Right atrium auricular region (tissue), 2 donors: ENCODE measurements at places on chromosomes 11 and 22. TPM values are rescaled to one million over a fixed set of nuclear protein-coding genes. Genes with fewer than 3 reads are reported as not detected.

DNA sequence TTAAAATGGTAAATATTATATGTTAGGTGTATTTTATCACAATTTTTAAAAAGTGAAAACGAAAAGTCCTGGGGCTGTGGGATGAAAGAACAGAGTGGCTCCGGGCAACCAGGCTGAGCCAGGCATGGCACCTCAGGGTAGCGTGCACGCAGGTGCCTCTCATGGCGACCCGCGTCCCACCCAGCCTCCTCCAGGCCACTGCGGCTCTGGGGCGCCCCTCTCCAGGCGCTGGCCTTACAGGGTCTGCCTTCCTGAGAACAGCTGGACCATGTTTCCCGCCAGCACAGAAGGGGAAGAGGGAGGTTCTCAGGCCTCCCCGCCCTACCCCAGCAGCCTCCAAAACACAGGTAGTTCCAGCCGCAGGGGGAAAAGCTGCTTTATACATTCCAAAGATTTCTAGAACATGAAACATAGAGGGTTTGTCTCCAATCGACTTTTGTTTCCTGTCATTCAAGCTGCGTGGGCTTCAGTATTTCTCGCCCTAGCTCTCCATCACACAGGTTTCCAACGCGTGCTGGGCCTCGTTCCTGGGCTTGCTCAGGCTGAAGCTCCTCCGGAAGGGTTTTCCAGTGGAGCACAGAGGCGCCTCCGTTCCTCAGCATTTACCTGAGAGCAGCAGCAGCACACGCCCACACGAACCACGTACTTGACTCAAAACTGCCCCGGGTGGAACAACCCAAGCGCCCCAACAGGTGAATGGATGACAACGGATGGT lies 10.5 kb downstream of the EHD1 start:
- H3K36me3 ChIP-seq = peaks cover 23% of the 10 kb centered on the region
- peaks cover 92% of the 10 kb centered on the region for H3K4me1 ChIP-seq
- no peak overlapping the region for H3K4me3 ChIP-seq
- no peak for DNase-seq
- H3K27ac ChIP-seq = peak overlapping the region; percentile 79
- no peaks in the 10 kb centered on the region for H3K27me3 ChIP-seq

DNA sequence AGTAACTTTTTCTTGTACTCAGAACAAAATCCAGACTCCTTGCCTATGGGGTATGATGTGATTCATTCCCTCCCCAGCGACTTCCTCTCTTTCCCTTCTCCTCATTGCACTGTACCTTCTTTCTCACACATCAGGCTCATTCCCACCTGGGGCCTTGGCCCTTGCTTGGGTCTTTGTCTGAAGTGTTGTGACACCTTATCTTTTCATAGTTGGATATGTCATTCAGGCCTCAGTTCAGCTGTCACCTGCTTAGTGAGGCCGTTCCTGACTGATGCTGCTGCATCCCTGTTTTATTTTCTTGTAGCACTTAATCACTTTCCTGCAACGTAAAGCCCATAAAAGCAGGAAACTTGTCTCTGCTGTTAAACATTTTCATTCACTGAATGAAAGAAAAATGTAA lies 39.9 kb downstream of the ZDHHC13 start:
- H3K27ac ChIP-seq = no peak overlapping the region
- no peak overlapping the region for H3K4me3 ChIP-seq
- no peak for DNase-seq
- H3K27me3 ChIP-seq = no peaks in the 10 kb centered on the region
- H3K4me1 ChIP-seq = no peaks in the 10 kb centered on the region

GRCh38 chr11:111539426-111540113 lies 950 bp upstream of the LAYN start:
- no peak for DNase-seq
- peak overlapping the region; percentile 63 for H3K4me3 ChIP-seq
- no peaks in the 10 kb centered on the region for H3K36me3 ChIP-seq

DNA sequence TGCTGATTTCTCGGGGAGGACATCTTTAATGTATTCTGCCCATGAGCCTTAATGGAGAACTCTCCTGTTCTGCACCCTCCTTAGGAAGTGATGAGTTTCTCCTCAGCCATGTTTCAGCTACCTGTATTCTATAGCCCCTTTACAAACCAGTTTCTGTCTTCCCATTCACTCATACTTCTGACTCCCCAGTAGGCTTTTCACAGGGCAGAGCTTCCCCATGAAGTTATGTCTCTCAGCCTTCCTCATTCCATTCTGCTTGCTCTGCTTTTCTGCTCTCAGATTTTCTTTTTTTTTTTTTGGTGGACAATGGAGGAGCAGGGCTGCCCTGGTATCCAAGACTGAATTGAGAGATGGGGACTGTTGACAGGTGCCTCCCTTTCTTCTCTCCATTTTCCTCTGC lies 4.3 kb upstream of the OR52R1 start:
- no peaks in the 10 kb centered on the region for H3K36me3 ChIP-seq
- H3K4me3 ChIP-seq = no peak overlapping the region
- H3K27ac ChIP-seq = no peak overlapping the region
- no peak for DNase-seq
- no peaks in the 10 kb centered on the region for H3K4me1 ChIP-seq
- H3K27me3 ChIP-seq = no peaks in the 10 kb centered on the region

DNA sequence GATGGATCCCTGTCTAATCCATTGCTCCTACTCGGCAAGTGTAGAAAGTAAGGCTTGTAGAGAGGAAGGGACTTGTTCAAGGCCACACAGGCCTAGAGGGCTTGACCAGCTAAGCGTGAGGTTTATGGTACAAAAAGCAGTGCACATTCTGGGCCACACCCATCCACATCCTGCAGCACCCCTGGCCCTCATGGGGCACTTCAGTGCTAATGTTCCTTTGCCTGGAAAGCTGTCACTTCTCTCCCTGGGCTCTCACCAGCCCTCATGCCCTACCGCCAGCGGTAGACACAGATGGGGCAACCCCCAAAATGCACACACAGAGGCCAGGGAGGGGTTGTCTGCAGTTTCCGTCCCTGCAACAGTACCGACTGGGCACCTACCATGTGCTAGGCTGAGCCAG lies 7.1 kb upstream of the MGAT3 start:
- H3K36me3 ChIP-seq = no peaks in the 10 kb centered on the region
- H3K4me1 ChIP-seq = no peaks in the 10 kb centered on the region
- no peak overlapping the region for H3K4me3 ChIP-seq
- DNase-seq = no peak
- no peaks in the 10 kb centered on the region for H3K27me3 ChIP-seq
- H3K27ac ChIP-seq = no peak overlapping the region

GRCh38 chr11:27722117-27722952 lies 22.1 kb upstream of the BDNF start:
- H3K4me3 ChIP-seq = peak overlapping the region; percentile 44
- no peak overlapping the region for H3K27ac ChIP-seq
- no peak for DNase-seq

- no peaks in the 10 kb centered on the region for H3K27me3 ChIP-seq
- H3K4me1 ChIP-seq = no peaks in the 10 kb centered on the region
- DNase-seq = no peak
- no peak overlapping the region for H3K27ac ChIP-seq
- no peaks in the 10 kb centered on the region for H3K36me3 ChIP-seq
Observed at GRCh38 chr11:90593099-90593498, 370.2 kb upstream of the CHORDC1 start.

DNA sequence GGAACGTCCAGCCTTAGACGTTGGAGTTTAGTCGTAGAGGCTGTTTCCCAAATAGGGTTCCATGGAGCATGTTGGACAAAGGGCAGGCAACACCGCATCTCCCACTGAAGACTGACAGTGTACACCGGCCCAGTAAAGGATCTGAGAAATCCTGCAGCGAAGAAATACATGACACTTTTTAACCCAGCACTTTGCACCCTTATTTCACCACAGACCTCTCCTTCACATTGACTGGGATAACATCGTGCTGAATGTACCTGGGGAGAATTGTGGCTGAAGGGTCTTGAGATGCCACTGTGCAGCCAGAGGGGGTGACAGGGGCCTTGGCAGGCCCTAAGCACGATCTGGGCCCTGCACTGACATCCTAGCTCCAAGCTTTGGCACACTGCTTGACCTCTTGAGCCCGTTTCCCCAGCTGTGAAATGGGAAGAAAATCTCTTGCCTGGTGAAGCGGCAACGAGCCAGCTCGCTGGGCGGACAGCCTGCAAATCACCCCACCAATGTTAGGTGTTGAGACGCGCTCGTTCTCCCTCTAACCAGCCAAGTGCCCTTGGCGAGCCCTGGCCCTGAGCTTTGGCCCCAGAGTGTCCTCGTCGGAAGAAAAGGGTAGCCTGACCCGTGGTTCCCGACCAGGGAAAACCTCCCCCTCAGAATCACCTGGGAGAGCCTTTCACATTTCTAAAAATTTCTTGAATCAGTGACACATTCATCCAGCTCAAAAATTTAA lies 13.4 kb downstream of the CD5 start:
- no peak for DNase-seq
- H3K27me3 ChIP-seq = no peaks in the 10 kb centered on the region
- H3K36me3 ChIP-seq = no peaks in the 10 kb centered on the region
- no peak overlapping the region for H3K4me3 ChIP-seq
- H3K27ac ChIP-seq = no peak overlapping the region

DNA sequence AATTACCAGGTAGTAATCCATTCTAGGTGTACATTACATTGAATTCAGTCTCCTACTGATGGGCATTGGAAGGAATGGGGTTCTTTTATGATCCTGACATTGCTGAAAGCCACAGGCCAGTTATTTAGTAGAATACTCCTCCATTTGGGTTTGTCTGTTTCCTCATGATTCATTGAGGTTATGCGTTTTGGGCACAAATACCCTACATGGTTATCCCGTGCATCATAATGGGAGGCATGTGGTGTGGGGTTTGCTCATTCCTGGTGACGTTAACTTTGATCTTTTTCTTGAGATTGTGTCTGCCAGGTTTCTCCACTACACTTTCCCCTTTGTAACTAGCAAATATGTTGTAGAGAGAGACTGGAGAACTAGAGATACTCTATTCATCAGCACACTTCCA lies 5.5 kb downstream of the FOLR3 start:
- H3K4me1 ChIP-seq = no peaks in the 10 kb centered on the region
- DNase-seq = no peak
- H3K27me3 ChIP-seq = no peaks in the 10 kb centered on the region
- H3K27ac ChIP-seq = no peak overlapping the region
- no peak overlapping the region for H3K4me3 ChIP-seq

DNA sequence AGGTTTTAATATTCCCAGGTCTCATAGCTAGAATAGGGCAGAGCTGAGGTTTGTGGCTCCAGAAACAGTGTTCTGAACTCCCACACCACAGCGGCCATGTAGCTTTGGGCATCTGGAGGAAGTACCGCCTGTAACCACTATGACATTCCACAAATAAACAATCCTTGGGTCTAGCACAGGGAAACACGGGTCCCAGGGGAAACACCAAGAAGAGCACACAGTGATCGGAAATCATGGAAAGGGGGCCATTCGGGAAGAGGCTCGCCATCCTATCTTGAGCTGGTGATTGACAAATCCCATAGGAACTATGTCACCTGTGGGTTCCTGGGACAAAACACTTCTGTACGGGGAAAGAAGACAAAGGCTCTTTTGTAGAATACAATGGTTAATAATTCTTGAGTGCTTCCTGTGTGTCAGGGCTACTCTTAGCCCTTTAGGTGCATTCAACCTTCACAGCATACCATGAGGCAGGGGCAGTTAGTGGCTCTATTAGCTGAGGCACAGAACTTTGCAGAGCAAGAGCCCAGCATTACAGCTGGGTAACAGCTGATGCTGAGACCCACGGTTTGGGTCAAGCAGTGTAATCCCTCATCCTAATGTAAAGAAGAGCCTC lies 514.2 kb downstream of the NTM start:
- H3K27ac ChIP-seq = no peak overlapping the region
- H3K36me3 ChIP-seq = no peaks in the 10 kb centered on the region
- H3K4me1 ChIP-seq = no peaks in the 10 kb centered on the region
- no peak for DNase-seq
- H3K27me3 ChIP-seq = no peaks in the 10 kb centered on the region

GRCh38 chr22:41699264-41700107 lies at the start of gene MEI1:
MEI1 (plus strand) TSS chr22:41699503; CDS start chr22:41699539, 36 bp downstream.
- no peak within 1 kb of the TSS for H3K27ac ChIP-seq
- no peak within 1 kb of the TSS for H3K4me3 ChIP-seq
- H3K4me1 ChIP-seq = peaks cover 22% of the 10 kb centered on the region
- DNase-seq = peak; percentile 73
- no peaks in the 10 kb centered on the region for H3K36me3 ChIP-seq
- H3K27me3 ChIP-seq = no peaks in the 10 kb centered on the region

DNA sequence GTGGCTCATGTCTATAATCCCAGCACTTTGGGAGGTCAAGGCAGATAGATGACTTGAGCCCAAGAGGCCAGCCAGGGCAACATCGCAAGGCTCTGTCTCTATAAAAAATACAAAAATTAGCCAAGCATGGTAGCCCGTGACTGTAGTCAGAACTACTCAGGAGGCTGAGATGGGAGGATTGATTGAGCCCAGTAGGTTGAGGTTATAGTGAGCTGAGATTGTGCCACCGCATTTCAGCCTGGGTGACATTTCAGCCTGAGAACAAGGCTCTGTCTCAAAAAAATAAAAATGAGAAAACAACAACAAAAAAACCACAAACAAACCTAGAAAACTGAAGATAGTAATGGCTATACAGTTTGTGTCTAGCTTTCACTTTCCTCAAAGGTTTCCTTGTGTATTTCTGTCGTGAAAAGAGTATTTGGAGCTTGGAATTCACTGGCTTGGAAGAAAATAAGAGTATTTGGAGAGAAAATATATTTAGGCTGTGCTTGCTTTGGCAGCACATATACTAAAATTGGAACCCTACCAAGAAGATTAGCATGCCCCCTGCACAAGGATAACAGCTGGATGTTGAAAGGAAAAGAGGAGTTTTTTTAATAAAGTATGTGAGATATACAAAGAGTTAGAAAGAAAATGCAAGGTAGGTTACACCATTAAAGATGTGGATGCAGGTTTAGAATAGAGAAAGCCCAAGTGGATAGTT lies 3.9 kb upstream of the BIRC3 start:
- H3K36me3 ChIP-seq = no peaks in the 10 kb centered on the region
- H3K4me1 ChIP-seq = peaks cover 17% of the 10 kb centered on the region
- DNase-seq = no peak
- no peaks in the 10 kb centered on the region for H3K27me3 ChIP-seq

DNA sequence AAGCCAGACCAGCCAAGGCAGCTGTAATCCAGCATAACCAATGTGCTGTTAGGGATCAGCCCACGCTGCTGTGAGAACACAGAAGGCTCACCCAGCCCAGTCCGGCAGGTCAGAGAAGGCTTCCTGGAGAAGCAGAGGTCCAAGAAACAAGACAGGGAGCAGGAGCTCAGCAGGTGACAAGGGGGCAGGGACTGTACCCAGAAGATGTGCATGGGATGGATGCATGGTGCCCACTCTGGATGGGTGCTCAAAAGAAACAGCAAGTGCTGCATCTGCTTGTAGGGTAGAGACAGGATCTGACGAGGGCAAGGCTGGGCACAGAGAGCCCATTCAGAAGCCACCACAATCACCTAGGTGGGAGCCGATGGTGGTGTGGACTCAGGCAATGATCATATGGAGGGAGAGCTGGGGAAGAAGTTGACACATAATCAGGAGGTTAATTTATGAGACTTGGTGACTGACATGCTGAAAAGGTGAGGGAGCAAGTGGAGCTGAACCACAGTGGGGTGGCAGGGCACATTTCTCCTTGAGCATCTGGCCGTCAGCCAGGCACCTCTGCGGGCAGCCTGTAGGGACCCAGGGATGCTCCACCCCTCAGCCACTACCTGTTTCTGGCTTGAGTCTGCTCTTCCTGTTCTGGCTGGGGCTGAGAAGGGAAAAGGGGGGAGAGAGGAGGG lies 102.3 kb upstream of the DRD2 start:
- H3K27ac ChIP-seq = no peak overlapping the region
- DNase-seq = no peak
- no peak overlapping the region for H3K4me3 ChIP-seq
- H3K36me3 ChIP-seq = no peaks in the 10 kb centered on the region

The PGAP2 gene
- 10.8 TPM for total RNA-seq

The BACE1 gene
- total RNA-seq = 20.3 TPM

The MAPK8IP1 gene
- 8.9 TPM for total RNA-seq

The SYT13 gene
- 9.9 TPM for total RNA-seq

The SLC5A12 gene
- 4.0 TPM for total RNA-seq

The GAL3ST1 gene
- total RNA-seq = 0.33 TPM

The SGSM1 gene
- 14.9 TPM for total RNA-seq

The OR4D9 gene
- not detected for total RNA-seq
